A549 treated with CpdA at 1 μM for 4 hours (cell line): ENCODE measurements at places on chromosomes 6 and 20. TPM values are rescaled to one million over a fixed set of nuclear protein-coding genes. Genes with fewer than 3 reads are reported as not detected.

The CENPW gene
- 34.4 to 45.0 TPM (median 42.2 TPM) in 5 replicates for total RNA-seq

The SLC44A4 gene
- 0.10 to 0.14 TPM (median 0.13 TPM) in 3 of 5 replicates, not detected in the others for total RNA-seq

The ACTL10 gene
- total RNA-seq, result 0.02 TPM in 1 of 5 replicates, not detected in the others

The PPIL6 gene
- 1.8 to 2.7 TPM (median 2.3 TPM) in 5 replicates for total RNA-seq

The NMBR gene
- total RNA-seq, result not detected in 5 replicates
